ENCODE measurements at places on chromosomes 2 and 18.

- no peak for DNase-seq
These were observed 9.3 kb upstream of the PSMD1 start for GRCh38 chr2:231047274-231047922.

DNA sequence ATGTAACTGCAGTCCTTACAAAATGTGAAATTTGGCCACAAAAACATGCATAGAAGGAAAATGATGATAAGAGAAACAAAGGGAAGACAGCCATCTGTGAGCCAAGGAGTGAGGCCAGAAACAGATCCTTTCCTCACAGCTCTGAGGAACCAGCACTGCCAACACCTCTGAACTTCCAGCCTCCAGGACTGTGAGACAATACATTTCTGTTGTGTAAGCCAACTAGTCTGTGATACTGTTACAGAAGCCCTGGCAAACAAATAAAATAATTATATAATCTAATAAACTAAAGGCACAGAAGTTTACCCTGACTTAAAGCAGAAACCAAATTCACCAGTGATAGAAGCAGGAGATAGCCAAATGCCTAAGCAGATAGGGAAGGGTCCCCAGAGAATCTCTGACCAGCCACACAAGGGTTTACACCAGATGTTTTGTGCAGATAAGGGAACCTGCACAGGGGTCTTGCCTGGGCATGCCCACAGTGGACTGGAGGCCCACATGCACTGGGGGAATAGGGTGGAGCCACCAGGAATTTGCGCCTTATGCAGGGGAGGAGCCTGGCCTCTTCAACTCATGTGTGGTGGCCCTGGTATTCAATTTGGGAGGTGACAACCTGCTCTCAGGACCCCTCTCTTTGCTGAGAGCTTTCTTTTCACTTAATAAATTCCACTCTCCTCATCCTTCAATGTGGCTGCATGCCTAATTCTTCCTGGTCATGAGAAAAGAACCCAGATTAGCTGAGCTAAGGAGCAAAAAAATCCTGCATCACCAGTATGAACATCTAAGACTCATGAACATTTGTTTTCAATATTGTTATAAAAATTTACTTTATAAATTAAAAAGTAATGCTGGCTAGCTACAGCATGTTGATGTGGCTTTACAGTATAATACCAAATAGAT lies 3.8 kb upstream of the GCC2 start:
- no peak for DNase-seq

DNA sequence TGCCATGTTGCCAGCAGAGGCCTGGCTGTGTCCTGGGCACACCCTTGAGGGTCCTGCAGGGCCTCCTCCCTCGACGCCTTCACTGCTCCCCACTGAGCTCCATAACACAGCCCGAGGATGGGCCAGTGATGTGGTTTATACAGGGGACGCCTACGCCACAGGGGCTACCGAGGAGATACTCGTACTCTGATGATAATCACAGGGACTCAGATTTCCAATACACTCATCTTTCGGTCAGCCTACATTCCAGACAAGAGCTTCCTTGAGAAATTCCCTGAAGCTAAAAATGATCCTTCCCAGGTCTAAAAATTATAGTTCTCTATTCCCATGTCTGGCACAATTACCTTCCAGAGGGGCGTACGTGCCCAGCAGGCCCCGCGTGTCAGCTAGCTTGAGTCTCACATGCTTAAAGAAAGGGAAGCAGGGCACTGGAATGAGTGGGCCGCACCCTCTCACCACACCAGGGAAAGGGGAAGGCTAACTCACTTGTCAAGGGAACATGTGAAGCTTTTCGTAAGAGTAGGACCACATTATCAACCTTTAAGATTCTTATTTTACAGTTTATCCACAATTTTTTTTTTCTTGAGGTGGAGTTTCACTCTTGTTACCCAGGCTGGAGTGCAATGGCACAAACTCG lies 159.5 kb upstream of the NDUFV2 start:
- no peak for DNase-seq

GRCh38 chr2:529424-529823 lies 147.8 kb downstream of the TMEM18 start:
- no peak for DNase-seq

- no peak for DNase-seq
These were observed 21.8 kb downstream of the HSPD1 start for GRCh38 chr2:197477797-197478196.

- no peak for DNase-seq
These were observed 37.1 kb upstream of the GPR75 start for GRCh38 chr2:53896864-53897263.

DNA sequence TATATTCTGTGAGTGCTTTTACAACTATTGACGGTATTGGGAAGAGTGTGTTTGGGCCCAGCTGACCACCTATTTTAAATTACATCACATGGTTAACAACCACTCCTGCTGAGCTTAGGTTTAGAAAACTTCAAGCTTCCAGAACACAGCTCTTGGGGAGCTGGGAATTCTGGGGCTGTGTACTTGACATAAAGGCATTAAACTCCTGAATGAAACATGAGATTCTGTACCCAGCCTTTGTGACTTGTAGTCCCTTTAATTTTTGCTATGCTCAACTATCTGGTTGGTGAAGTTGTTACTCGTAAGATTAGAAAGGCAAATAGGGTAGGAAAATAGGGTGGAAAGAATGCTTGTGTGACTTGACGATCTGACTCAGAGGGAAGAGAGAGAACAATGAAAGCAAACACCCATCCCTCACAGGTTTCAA lies 66.9 kb downstream of the LTBP1 start:
- DNase-seq, result no peak

- no peak for DNase-seq
These were observed 101.7 kb downstream of the DOCK10 start for GRCh38 chr2:224940618-224941017.

GRCh38 chr2:61792355-61792890 lies 61.4 kb downstream of the FAM161A start:
- no peak for DNase-seq

- no peak for DNase-seq
These were observed 21.5 kb upstream of the ALKAL2 start for GRCh38 chr2:309148-309953.

- no peak for DNase-seq
These were observed 84.6 kb downstream of the DNMT3A start for GRCh38 chr2:25257032-25257552.

DNA sequence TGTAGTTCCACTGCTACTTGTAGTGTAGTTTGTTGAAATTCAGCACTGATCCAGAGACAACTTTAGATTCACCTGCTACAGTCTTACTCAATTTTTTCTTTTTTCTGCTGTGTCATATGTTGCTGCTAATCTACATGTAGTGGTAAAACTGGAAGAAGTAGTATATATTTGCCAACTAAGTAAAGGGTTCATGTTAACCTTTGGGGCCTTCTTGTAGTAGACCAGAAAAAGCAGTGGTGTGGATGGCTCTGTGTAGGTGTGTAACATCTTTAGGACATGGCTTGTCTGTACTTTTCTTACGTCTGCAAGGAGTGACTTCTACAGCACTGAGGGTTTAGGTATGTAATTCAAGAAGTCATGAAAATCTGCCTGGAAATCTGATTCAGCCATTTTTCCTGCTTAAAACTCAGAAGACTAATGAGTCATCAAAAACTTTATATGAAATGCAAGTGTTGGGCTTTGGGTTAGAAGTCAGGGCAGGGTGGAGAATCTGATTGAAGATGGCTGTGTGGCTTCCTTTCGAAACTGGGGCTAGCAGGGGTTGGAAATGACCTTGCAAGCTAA lies 8.4 kb downstream of the PTPRM start:
- DNase-seq, result no peak

GRCh38 chr2:24721470-24721869 lies 71.7 kb downstream of the PTRHD1 start:
- DNase-seq, result no peak

DNA sequence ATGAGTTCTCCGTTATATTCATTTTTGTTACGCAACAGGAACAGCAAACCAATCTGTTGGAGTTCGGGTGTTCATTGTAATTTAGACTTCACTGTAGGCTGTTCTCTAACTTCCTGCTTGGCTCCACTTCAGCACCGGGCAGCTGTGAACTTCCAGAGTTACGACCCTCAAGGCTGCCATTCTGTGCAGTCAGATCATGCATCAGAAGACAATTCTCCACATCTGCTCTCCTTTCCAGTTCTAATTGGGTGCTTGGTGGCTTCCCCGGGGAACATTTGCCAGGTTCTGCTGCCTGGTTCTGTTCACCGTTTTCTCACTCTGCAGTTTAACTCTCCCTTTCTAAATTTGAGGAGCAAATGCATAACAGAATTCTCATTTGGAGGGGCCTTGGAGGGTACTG lies 237.7 kb downstream of the NYAP2 start:
- DNase-seq, result no peak

- DNase-seq, result no peak
These were observed 80.9 kb upstream of the CTDP1 start for GRCh38 chr18:79598633-79599175.

DNA sequence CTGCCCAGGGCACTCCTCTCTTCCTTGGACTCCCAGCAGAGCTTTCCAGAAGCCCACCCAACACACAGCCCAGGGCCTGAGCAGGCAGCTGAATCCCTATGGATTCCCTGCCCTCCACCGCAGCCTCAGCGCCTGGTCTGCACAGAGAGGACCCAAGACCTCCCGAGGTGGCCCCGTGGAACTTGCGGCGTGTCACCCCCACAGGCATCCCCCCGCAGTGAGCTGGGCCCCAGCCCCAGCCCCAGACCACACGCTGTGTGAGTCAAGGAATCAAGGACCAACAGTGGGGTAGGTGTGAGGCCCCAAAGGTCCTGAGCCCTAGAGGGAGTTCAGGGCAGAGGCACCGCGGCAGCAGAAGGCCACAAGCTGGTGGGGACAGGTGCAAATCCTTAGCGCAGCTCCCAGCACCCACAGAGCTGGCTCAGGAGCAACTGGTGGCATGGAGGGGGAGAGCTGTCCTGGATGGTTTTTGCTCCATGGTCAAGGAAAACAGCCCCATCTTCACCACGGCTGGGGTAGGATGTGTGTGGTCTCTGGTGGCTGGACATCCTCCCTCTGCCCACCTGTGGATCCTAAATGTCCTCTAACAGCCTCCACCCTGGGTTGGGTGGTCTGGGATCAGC lies 8.5 kb downstream of the HS6ST1 start:
- DNase-seq, result no peak

DNA sequence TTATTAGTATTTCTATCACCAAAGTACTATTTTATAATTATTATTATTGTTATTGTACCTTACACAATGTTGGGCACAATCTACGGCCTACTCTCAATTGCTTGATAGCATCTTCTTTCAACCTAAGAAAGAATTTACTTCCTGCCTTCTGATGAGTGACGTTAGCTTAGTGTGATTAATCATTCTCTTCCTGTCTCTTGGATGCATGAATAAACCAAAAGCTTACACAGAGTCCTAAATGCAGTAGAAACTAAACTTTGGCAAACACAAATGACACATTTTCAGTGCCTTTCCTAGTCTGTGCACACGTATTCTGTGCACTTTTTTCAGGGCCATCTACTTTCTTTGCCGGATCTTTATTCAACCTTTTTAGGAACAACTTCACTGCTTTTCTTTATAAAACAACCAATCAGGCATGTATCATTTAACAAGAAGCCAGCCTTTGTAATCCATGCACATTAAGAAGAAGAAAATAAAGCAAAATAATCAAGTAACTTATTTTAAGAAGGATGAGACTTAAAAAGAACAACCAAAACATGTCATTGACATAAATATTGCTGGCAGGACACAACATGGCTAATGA lies 19.1 kb downstream of the TRAK2 start:
- DNase-seq, result no peak

DNA sequence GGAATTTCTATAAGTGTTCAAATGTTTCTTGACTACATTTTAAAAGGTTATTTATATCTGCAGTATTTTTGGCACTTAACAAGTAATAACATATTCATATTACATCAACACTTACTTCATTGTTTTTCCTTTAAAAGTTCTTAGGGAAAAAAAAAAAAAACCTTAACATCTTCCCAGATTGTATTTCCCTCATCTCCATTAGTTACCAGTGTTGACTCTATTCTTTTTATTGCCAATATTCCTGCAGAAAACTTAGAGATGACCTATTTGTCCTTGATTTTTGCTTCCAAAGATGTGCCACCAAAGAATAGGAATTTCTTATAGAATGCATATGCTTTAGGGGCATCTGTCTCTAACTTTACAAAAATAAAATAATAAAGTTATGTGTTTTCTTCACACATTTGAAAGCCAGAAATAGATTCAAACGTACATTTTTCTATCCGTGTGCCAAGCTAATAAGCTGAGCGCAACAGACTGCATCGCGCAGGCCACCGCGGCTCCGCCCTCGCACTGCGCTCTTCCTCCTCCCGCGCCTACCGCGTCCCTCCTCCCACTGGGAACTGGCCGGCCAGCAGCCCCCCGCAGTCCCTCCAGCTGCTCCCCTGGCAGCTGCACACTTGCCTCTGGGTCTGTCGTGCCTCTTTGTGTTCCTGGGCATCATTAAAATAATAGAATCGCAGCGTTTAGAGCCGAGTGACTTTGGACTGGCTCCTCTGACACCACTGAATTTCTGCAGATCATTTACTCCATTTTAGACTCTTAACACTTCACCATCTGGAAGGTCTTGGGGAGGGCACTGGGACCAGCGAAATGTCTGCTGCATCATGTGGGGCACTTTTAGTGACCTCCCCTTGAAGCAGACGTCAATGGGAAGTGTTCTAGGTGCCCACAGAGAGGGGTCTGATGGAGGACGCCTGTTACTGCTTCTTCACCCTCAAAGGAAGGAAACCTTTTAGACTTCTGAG lies 21.2 kb upstream of the NAB1 start:
- no peak for DNase-seq

GRCh38 chr2:109455731-109456691 lies 157.8 kb downstream of the SEPTIN10 start:
- no peak for DNase-seq

DNA sequence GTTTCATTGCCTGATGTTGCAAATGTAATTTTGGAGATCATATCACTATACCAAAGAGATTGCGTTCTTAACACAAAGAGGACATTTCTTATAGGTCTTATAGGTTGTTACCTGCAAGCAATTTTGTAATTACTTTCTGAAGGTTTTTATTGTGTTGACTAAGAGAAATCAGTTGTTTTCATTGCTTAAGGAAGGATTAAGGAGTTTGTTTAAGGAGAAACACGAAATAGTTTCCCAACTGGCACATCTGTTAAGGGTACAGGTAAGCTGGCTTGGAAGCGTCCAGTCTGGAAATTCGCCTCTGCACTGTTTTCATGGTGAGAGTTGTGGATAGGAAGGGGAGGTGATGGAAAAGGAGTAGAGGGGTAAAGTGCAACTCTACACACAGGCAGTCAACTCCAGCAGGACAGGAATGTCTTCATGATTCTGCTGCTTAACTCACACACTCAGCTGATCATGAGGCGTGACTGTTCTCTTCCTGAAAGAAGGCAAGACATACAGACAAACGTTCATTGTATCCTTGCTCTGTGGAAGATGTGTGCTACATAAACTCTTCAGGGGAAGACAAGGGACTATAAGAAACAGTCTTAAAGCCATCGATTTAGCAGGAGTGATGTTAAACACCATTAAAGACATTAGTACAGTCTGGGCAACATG lies 61.4 kb upstream of the ACSL3 start:
- no peak for DNase-seq

DNA sequence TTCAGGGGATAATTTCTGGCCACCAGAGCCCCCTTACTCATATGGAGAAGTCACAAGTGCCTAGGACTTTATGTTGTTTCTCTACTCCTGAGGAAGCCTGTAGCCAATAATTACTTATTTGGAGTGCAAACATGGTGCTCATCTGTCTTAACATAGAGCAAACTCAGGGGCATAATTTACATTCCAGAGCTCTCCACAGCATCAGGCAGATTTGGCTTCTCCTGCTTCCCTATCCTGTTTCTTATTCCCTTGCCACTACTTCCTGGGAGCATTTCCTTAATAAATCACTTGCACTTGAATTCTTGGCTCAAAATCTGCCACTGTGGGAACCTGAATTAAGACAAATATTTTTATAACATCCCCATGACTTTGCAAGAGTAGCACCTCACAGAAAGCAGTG lies 960.9 kb downstream of the SOCS6 start:
- DNase-seq, result no peak

Measured in activated naive CD4-positive, alpha-beta T cell treated with Interleukin-2 at 50 U/mL for 16 hours (primary cell).